CD4-positive, alpha-beta T cell treated with Interleukin-4 for 1 hour (primary cell): ENCODE measurements at places on chromosomes 13 and 19.
A peak's percentile ranks its signal among the peaks of the same experiment; 100 is the strongest.

GRCh38 chr13:39941911-39942551, 286.6 kb downstream of the COG6 start:
- DNase-seq: no peak

DNA sequence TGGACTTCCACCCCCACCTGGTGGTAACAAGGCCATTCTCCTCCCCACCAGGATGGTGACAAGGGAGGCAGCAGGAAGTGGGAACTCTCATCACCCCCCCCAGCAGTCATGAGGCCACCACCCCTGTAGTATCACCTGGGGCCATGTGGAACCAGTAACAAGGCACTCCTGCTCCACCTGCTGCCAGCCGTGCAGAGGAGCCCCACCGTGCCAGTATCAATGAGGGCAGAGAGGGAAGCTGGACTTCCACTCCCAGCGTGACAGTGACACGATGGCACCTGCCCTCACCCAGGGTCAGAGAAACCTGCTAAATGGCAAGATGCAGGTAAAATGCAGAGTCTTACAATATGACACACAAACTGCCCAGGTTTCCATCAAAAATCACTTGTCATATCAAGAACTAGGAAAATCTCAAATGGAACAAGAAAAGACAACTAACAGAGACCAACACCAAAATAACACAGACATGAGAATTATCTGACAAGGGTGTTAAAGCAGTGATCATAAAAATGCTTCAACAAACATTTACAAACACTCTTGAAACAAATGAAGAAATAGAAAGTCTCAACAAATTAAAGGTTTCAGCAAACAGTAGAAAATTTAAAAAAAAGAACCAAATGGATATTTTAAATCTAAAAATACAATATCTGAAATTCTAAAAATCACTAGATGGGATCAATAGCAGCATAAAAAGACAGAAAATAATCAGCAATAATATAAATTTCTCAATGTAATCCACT, 9.1 kb upstream of the SPACA7 start:
- no peak for DNase-seq

GRCh38 chr19:31290931-31291590, 58.2 kb downstream of the TSHZ3 start:
- DNase-seq: no peak

DNA sequence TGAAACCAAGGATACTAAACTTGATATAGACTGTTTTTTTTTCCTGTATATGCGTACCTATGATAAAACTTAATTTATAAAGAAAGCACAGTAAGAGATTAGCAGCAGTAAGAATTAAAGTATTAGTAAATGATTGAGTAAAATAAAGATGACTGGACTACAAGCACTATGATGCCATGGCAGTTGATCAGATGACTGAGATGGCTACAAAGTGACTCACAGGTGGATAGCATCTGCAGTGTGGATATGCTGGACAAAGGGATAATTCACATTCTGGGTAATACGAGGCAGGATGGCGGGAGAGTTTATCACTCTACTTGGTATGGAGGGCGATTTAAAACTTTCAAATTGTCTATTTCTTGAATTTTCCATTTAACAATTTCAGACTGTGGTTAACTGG, 11.8 kb downstream of the HTR2A start:
- no peak for DNase-seq

- DNase-seq: no peak
Measured at GRCh38 chr19:39263912-39264305, 4.3 kb upstream of the IFNL2 start.

GRCh38 chr19:48484931-48485612, 15.9 kb downstream of the CYTH2 start:
- DNase-seq: no peak

GRCh38 chr19:40191836-40192646, 815 bp downstream of the MAP3K10 start:
- peak; percentile 21 for DNase-seq

DNA sequence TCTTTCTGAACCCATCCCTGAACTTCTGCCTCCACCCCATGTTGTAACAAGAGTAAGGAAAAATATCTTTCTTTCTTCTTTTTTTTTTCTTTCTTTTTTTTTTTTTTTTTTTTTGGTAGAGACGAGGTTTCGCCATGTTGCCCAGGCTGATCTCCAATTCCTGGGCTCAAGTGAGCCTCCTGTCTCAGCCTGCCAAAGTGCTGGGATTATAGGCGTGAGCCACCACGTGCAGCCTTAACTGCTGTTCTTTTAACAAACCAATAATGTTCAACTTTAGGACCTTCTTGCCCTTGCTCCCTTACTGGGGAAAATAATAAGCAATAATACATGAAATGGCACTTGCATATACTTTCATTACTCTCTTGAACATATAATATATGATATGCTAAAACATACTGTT, 19.6 kb downstream of the GPR183 start:
- DNase-seq: no peak

DNA sequence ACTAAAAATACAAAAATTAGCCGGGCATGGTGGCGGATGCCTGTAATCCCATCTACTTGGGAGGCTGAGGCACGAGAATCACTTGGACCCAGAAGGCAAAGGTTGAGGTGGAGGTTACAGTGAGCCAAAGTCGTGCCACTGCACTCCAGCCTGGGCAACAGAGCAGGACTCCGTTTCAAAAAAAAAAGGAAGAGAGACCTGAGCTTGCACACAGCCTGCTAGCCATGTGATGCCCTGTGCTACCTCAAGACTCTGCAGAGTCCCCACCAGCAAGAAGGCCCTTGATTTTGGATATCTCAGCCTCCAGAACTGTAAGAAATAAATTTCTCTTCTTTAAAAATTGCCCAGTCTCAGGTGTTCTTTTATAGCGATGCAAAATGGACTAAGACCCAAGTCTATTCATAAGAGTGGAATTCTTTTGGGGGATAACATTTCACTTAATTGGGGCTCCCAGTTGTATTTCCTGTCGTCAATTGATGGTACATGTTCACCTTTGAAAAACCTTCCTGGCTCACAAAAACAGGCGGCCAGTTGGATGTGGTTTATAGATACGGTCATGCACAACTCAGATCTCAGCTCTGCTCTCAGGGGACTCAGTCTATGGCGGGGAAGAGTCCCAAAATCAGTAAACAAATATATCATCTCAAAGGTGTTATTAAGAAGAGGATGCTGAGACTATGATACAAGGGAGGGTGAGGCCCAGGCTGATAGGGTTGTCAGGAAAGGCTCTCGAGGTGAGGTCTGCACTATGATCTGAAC, 2.4 kb upstream of the CHERP start:
- DNase-seq: no peak

- DNase-seq: no peak
Measured at GRCh38 chr13:100490692-100491091, 97.9 kb downstream of the GGACT start.

GRCh38 chr19:1513499-1514294, 878 bp upstream of the ADAMTSL5 start:
- DNase-seq: peak; percentile 56

DNA sequence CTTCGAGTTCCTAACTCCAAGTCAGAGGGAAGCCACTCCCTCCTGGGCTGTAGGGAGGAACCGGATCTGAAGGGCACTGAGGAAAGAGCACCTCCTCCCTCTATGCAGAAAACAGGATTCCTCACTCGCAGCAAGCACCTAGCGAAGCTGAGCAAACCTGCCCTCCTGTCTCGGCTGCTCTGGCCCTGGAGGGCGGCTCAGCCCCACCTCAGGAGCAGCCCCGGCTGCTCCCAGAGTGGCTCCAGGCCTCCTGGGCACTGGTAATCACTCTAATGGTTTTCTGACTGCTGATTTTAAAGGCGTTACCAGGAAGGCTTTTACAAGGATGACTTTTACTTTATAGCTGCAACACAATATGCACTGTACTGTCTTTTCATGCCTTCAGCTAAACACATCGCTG, 312.5 kb downstream of the TEX29 start:
- no peak for DNase-seq
